ENCODE measurements at places on chromosomes 12 and 14. TPM values are rescaled to one million over a fixed set of nuclear protein-coding genes. Genes with fewer than 3 reads are reported as not detected.

Gene NPFF
- 0.55 TPM for polyA plus RNA-seq

DNA sequence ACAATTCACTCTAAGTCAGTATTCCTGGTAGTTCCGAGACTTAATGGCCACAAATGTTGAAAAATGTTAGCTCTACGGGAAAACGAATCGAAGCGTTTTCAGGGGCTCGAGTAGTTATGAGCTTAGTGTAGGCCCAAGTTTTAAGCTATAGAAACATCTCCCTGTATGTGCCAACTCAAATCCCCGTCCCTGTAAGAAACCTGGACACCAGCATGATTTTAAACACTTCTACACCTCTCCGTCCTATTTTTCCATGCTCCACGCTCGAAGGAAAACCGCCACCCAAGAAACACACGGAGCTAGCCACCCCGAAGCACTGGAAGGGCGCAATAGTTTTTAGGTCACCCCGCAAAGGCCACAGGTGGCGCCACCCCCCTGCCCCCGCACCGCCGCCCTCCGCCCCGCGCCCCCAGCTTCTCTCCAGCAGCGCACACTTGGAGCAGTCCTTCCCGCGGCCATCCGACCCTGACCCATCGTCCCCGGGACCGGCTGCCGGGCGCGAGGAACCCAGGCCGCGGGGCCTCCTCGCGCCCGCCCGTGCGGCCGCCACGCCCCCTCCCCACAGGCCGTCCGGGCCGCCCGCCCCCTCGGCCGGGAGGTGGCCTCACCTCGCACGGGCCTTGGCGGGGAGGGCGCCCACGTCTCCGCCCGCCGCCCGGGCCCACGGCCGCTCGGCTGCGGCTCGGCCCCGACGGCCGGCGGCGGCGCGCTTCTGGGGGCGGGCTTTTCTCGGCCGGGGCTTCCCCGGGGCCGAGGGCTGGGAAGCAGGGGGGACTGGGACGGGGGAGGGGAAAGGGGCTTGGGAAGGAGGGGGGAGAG, 522 bp downstream of the R3HDM2 start:
- DNase-seq, result no peak

GRCh38 chr12:75951399-75952278, 79.9 kb downstream of the PHLDA1 start:
- no peak for DNase-seq

GRCh38 chr14:22380571-22381407, 208.2 kb downstream of the DAD1 start:
- no peak for DNase-seq

- DNase-seq, result no peak
Measured at GRCh38 chr14:100281286-100282082, 24.8 kb downstream of the SLC25A29 start.

DNA sequence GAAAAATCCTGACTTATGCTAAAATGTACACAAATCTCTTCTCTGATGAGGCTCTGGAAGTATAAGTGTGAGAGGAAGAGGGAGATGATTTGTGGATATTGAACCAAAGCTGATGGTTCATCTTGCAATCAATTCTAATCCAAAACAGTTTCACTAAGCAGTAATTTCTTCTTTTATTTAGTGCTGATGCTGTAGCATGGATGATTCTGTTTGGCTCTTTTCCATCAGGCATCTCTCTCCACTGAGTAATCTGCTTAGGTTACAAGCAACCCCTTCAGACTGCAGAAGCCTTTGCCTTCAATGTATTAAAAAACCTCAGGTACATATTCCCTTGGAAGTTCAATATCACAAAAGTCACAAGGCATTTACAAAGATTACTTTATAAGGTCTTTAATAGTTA, 159.1 kb upstream of the CCDC198 start:
- no peak for DNase-seq

- DNase-seq, result no peak
Measured at GRCh38 chr12:111168009-111168900, 200.6 kb downstream of the PHETA1 start.

GRCh38 chr12:117032593-117033381, 66.4 kb downstream of the TESC start:
- DNase-seq, result no peak

DNA sequence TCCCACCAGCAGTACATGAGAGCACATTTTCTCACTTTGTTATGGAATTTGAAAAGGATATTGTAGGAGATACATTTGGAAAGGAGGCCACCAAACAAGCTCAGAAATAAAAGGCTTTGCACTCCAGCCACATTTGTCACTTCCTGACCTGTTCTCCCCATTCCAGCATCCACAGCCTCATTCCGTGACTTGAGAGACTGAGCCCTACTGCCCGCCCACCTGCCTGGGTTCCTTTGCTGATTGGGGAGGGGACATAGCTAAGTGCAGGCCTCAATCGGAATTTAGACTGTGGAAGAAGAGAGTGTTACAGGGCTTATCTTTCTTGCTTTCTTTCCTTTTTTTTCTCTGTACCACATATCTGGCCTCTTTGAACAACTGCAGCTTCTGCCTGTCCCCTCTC, 735.4 kb upstream of the TMEM132C start:
- no peak for DNase-seq
